Naive thymus-derived CD8-positive, alpha-beta T cell (primary cell): ENCODE measurements at places on chromosomes 4 and X. TPM values are rescaled to one million over a fixed set of nuclear protein-coding genes. Genes with fewer than 3 reads are reported as not detected.
A peak's percentile ranks its signal among the peaks of the same experiment; 100 is the strongest.

- DNase-seq: no peak
- H3K27ac ChIP-seq: no peak overlapping the region
- peaks cover 4% of the 10 kb centered on the region for H3K36me3 ChIP-seq
- H3K4me1 ChIP-seq: no peaks in the 10 kb centered on the region
- no peaks in the 10 kb centered on the region for H3K27me3 ChIP-seq
These were observed 334.2 kb downstream of the FSTL5 start for GRCh38 chr4:161829591-161829990.

GRCh38 chr4:129994715-129995114, 898.8 kb downstream of the C4orf33 start:
- H3K27ac ChIP-seq: no peak overlapping the region
- H3K27me3 ChIP-seq: no peaks in the 10 kb centered on the region
- no peak for DNase-seq
- H3K4me1 ChIP-seq: no peaks in the 10 kb centered on the region
- no peak overlapping the region for H3K4me3 ChIP-seq

TMEM150C gene
- total RNA-seq: not detected

CT83 gene
- not detected for total RNA-seq

DNA sequence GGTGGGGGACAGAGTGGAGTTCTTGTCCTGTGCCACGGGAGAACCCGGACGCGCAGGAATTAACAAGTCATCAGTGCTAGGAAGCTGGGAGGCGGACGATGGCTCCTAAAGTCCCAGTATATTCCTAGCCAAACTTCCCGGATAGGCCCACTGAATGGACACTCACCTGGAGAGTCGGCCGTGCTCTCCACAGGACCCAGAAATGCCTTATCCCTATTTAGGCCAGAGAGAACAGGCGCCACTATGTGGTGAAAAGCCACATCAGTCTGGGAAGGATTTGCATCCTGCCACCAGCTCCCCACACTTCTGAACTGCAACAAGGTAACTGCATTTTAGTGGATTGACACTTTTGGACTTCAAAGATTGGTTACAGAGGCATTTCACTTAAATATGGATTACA, 1.1 kb downstream of the CFAP299 start:
- peaks cover 14% of the 10 kb centered on the region for H3K4me1 ChIP-seq
- peaks cover 1% of the 10 kb centered on the region for H3K36me3 ChIP-seq
- peak overlapping the region; percentile 92 for H3K4me3 ChIP-seq

SLIT2 gene
- not detected for total RNA-seq

HTN1 gene
- total RNA-seq: not detected

DNA sequence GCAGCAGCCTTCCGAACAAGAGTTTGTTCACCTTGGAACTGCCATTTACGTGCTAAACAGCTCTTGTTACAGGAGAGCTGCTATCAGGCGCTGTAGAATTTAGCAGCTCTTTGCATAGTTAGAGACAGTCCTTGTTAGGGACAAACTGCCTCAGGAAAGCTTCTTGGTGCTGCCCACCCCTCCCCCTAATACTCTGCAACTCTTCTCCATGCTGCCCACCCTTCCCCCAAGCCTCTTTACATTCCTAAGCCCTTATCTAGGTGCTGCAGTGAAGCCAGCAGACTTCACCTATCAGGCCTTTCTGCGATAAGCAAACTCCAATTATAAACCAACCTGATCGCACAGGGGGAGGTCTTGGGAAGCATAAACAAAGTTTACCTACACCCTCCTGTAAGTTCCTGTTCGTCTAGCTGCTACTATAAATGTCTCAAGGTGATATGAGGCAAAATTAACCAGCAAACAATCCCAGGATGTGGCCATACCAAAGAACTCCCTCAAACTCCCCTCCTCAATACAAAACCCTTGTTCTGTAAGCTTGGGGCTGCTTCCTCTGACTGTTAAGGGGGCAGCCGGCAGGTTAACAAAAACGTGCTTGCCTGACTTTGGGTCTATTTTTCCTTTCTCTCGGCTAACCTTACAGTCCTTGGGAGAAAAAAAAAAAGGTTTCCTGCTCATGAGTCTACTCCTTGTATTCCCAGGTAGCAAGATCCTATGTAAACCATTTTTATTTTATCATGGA, 74.0 kb upstream of the GC start:
- DNase-seq: no peak
- no peak overlapping the region for H3K27ac ChIP-seq
- no peaks in the 10 kb centered on the region for H3K27me3 ChIP-seq
- H3K4me3 ChIP-seq: no peak overlapping the region

GRCh38 chr4:84070289-84070688, 428.8 kb downstream of the NKX6-1 start:
- H3K27me3 ChIP-seq: peaks cover 27% of the 10 kb centered on the region
- DNase-seq: no peak
- no peaks in the 10 kb centered on the region for H3K36me3 ChIP-seq
- no peak overlapping the region for H3K27ac ChIP-seq
- no peaks in the 10 kb centered on the region for H3K4me1 ChIP-seq
- no peak overlapping the region for H3K4me3 ChIP-seq

GRCh38 chr4:1336088-1336491, 10.9 kb upstream of the UVSSA start:
- peaks cover 15% of the 10 kb centered on the region for H3K36me3 ChIP-seq
- H3K4me1 ChIP-seq: peaks cover 9% of the 10 kb centered on the region
- no peaks in the 10 kb centered on the region for H3K27me3 ChIP-seq
- no peak overlapping the region for H3K4me3 ChIP-seq
- DNase-seq: no peak

DNA sequence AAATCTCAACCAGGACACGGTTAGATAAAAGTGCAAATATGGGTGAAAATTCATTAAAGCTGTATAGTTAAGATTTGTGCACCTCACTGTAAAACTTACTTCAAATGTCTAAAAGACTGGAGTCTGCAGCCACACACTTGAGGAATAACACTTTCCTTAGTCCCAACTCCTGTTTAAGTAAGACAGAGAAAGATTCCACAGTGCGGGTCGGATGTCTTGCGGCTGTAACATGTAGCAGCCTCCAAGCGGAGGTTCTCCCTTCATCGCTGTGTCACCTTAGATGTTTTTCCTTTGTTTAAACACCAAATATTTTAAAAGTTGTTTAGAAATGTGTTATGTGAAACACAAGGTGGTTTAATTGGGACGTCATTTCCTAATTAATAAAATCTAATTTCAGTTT, 905 bp upstream of the MAEA start:
- H3K4me3 ChIP-seq: peak overlapping the region; percentile 81
- H3K27me3 ChIP-seq: no peaks in the 10 kb centered on the region
- H3K4me1 ChIP-seq: peaks cover 20% of the 10 kb centered on the region

GRCh38 chrX:21047034-21047455, 327.2 kb upstream of the CNKSR2 start:
- H3K36me3 ChIP-seq: no peaks in the 10 kb centered on the region
- H3K4me3 ChIP-seq: no peak overlapping the region
- no peaks in the 10 kb centered on the region for H3K4me1 ChIP-seq

DNA sequence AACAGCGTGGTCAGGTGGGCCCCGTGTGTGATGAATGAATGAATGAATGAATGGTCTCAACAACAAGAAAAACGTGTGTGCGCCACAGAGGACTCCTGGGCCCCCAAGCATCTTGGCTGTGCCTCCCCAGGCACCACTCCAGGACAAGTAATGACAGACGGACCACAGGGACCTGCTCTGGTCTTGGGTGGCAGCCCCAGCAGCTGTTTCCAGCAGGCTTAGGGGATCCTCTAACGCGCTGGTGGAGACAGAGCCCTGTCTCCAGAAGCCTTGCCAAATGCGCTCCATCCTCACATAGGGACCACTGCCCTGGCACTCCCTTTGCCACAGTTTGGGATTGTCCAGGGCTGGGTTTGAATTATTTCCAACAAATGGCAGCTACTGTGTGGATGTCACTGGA, 39.1 kb downstream of the PSAPL1 start:
- H3K4me1 ChIP-seq: no peaks in the 10 kb centered on the region
- DNase-seq: no peak
- H3K4me3 ChIP-seq: no peak overlapping the region
- H3K36me3 ChIP-seq: no peaks in the 10 kb centered on the region
- H3K27ac ChIP-seq: no peak overlapping the region
- H3K27me3 ChIP-seq: peaks cover 23% of the 10 kb centered on the region

PGM2 gene
- 18.9 TPM for total RNA-seq

GRCh38 chrX:109623997-109624396, 975 bp downstream of the KCNE5 start:
- peaks cover 2% of the 10 kb centered on the region for H3K36me3 ChIP-seq
- DNase-seq: no peak
- peak overlapping the region; percentile 32 for H3K27ac ChIP-seq
- no peak overlapping the region for H3K4me3 ChIP-seq

GRCh38 chr4:25487155-25487554, 110.1 kb downstream of the ANAPC4 start:
- H3K4me1 ChIP-seq: no peaks in the 10 kb centered on the region
- DNase-seq: no peak
- no peak overlapping the region for H3K27ac ChIP-seq
- H3K4me3 ChIP-seq: no peak overlapping the region

DNA sequence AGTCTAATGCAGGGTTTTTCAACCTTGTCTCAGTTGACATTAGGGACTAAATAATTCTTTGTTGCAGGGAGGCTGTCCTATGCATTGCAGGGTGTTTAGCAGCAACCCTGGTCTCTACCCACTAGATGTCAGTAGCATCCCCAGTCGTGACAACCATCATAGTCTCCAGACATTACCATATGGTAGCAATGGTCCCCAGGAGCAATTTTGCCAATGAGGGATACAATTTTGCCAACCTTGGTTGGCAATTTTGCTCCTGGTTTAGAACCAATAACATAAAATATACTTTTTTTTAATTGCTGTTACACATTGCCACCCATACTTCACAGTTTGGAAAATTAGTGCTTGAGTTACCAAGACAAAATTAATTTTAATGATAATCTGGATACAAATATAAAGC, 6.0 kb downstream of the EREG start:
- no peak for DNase-seq
- no peaks in the 10 kb centered on the region for H3K36me3 ChIP-seq
- H3K4me1 ChIP-seq: no peaks in the 10 kb centered on the region
- H3K27ac ChIP-seq: no peak overlapping the region
- H3K27me3 ChIP-seq: peaks cover 23% of the 10 kb centered on the region
- H3K4me3 ChIP-seq: no peak overlapping the region

DNA sequence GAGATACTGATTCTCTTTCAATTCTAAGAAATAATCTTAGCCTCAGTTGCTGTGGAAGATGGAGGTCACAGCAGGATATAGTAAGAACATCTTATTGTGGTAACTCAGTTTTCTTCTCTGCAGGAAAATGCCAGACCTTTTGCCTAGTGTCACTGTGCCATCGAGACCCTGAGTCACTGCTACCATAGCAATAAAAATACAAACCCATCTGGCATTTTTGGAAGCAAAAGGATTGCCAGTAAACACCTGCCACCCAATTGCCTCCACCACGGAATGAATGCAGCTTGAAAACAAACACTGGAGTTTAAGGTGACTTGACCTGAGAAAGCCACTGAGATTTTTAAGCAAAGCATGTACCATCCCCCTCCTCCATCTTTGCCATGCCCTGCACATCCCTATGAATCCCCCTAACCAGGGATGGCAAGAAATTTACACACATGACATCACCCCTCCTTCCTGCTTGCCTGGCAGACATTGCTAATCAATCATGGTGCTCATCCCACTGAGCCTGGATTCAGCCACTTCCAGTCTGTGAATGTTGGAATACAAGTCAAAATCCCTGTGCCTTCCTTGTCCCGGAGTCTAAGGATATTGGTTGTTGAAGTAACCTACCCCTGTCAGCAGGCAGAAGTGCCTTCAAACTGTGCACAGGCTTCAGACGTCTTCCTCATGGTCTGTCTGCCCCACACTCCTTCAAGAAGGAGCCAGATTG, 59.6 kb upstream of the MAMLD1 start:
- no peaks in the 10 kb centered on the region for H3K4me1 ChIP-seq
- H3K27ac ChIP-seq: no peak overlapping the region
- H3K36me3 ChIP-seq: no peaks in the 10 kb centered on the region
- H3K4me3 ChIP-seq: no peak overlapping the region

DNA sequence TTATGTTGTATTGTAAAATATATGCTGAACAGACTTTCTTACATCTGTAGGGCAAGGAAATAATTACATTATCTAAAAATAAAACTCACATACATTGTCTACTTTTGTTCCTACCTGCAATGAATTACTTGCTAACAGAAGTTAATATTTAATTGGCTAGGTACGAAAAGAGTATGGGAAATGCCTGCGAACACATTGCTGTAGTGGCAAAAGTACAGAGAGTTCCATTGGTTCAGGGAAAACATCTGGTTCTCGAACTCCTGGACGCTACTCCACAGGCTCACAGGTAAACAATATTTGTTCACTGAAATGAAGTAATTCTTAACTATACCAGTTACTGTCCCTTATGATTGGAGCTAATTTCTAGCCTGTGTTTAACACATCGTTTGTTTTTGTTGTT, 837.4 kb downstream of the ADGRL3 start:
- no peaks in the 10 kb centered on the region for H3K27me3 ChIP-seq
- no peak for DNase-seq
- no peaks in the 10 kb centered on the region for H3K36me3 ChIP-seq

PPBP gene
- not detected for total RNA-seq

GRCh38 chr4:122117743-122118142, 34.4 kb upstream of the BLTP1 start:
- no peak for DNase-seq
- H3K27ac ChIP-seq: no peak overlapping the region
- H3K4me3 ChIP-seq: no peak overlapping the region
- no peaks in the 10 kb centered on the region for H3K27me3 ChIP-seq

DNA sequence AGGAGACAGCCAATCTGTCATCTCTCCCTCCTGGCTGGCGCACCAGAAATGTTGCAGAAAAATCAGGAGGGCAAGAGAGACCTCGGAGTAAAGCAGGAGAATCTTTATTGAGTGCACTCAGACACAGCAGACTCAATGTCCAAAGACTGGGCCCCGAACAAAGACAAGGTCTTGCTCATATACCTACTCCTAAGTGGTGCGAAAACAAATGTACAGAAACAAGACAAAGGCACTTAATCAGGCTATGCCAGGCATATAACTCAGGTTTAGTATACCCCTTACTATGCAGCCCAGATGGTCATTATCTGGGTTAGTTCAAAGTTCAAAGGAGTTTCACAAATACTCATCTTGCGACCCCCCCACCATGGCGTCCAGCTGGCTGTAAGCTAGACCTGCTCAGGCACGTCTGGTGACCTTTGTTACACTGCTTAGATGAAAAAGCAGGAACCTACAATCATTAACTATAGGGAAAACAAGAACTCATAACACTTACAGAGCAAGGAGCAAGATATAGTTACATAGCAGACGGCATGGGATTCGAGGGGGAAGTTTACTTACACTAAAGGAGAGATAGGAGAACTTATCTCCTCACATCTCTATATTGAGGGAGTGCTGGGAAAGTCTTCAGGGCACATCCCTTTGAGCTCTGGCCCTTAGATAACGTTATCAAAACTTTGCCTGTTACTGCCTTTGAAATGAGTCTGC, 27.5 kb downstream of the SULT1E1 start:
- H3K4me3 ChIP-seq: no peak overlapping the region
- H3K36me3 ChIP-seq: no peaks in the 10 kb centered on the region
- DNase-seq: no peak
- peaks cover 4% of the 10 kb centered on the region for H3K27me3 ChIP-seq
- H3K4me1 ChIP-seq: peaks cover 16% of the 10 kb centered on the region

GRCh38 chr4:112127048-112127637, 18.1 kb upstream of the FAM241A start:
- no peaks in the 10 kb centered on the region for H3K27me3 ChIP-seq
- DNase-seq: no peak
- H3K36me3 ChIP-seq: no peaks in the 10 kb centered on the region

GRCh38 chr4:5773271-5773555, 62.2 kb downstream of the EVC start:
- DNase-seq: no peak
- H3K36me3 ChIP-seq: peaks cover 9% of the 10 kb centered on the region
- H3K27ac ChIP-seq: no peak overlapping the region
- H3K4me1 ChIP-seq: peaks cover 2% of the 10 kb centered on the region
- no peak overlapping the region for H3K4me3 ChIP-seq
- H3K27me3 ChIP-seq: peaks cover 11% of the 10 kb centered on the region

EFNB1 gene
- total RNA-seq: 3.8 TPM
